Central memory CD8-positive, alpha-beta T cell (primary cell): ENCODE measurements at places on chromosomes 13 and 19.

- DNase-seq = no peak
Measured at GRCh38 chr13:53863520-53863919, 834.9 kb downstream of the OLFM4 start.

DNA sequence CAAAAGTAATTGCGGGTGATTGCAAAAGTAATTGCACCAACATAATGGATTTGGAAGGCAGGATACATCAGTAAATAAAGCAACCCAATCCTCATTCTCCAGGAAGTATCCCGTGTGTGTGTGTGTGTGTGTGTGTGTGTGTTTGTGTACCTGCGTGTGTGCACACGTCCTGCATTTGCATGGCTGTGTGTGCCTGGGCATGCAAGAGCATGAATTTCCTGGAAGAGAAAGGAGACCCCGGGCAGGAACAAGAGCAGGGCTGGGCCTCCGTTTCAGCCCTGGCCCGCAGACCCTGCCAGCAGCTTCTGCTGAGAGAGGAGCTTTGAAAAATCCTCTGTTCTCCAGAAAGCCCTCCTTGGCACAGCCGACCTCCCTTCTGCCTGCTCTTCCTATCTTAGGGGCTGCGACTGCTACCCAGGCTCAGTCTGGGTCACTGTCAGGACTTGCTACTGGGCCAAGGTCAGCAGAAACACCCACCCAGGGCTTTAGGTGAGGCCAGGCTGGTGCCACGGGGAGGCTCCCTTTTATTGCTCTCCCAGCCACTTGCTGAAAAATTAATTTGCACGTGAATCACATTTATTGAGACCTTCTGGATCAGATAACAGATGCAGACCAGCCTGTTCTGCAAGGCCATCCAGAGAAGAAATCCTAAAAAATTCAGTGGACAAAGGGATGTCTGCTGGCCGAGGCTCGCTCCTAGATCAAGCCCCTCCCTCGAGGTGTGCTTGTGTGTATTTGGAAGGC lies 258.3 kb downstream of the ZNF536 start:
- no peak for DNase-seq

DNA sequence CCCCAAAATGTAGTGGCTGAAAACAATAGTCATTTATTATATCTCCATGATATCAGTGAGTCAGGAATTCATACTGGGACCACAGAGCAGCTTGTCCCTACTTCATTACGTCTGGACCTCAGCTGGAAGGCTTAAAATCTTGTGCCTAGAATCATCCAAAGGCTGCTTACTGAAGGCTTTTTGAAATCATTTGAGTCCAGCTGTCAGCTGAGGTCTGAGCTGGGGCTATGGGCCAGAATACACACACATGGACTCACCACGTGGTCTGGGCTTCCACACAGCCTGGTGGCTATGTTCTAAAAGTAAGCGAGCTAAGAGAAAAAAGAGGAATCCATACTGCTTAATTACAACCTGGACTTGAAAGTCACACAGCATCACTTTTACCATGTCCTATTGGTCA lies 209.2 kb downstream of the KCTD12 start:
- DNase-seq = no peak

DNA sequence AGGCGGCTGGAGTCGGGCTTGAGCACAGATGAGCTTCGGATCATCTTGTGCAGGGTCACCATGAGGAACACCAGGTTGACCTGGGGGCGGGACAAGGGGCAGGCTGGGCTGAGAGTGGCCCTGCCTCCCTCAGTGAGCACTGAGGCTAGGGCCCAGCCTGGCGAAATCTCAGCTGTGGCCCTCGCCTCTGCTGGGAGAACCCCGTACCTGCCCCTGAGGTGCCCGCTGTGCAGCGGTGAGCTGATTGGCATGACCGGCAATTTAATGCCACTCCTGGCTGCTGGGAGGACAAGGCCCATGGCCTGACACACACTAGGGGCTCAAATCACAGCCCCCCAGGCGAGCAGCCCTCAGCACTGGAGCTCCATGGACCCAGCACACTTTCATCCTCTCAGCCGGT lies 19.7 kb upstream of the ASF1B start:
- DNase-seq = no peak

- DNase-seq = no peak
Measured at GRCh38 chr19:10826846-10827245, 9.2 kb downstream of the TMED1 start.

- no peak for DNase-seq
Measured at GRCh38 chr13:64480672-64481071, 2749.5 kb downstream of the PCDH9 start.

GRCh38 chr13:35859981-35860380 lies 271.2 kb downstream of the DCLK1 start:
- no peak for DNase-seq

GRCh38 chr13:77034881-77035280 lies 7.9 kb upstream of the FBXL3 start:
- DNase-seq = no peak

DNA sequence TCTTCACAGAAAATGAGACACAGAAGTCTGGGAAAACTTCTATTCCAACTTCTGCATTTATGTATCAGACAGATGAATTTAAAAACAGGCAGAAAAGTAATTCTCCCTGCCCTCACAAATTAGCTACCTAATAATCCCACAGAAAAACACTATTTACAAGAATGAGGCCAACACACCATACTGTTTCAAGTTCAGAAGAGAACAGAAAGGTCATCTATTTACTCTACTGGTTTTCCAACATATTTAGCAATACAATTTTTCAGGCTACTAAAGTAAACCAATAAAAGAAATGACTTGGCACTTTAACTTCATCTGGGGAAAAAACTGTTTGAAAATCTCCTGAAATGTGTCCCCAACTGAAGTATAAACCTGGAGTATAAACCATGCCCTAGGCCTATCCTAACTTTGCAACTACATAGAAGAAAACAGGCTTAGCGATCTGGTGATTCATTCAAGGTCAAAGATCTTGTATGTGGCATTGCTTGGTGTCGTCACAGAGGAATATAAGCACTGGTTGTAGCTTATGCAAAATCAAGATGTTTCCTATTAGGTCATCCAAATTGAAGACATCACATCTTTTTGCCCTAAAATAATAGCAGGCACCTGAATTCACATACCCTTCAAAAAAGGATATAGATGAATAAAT lies 20.1 kb upstream of the EBPL start:
- no peak for DNase-seq

DNA sequence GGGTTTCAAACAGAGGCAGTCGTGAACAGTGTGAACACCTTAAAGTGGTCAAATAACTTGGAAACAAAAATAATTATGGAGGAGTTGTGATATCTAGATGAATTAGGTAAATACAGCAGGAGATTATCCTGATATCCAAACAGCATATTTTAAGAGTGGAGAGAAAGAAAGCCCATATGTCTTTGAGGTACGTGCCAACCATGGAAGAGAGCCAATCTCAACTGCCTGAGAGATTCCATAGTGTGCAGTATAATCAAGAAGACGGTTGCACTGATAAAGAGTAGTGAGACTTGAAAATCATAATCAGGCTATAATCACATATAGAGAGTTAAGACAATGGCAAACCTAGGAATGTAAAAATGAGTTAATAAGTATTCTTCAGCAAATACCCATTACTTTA lies 472.8 kb upstream of the SLITRK5 start:
- DNase-seq = no peak

DNA sequence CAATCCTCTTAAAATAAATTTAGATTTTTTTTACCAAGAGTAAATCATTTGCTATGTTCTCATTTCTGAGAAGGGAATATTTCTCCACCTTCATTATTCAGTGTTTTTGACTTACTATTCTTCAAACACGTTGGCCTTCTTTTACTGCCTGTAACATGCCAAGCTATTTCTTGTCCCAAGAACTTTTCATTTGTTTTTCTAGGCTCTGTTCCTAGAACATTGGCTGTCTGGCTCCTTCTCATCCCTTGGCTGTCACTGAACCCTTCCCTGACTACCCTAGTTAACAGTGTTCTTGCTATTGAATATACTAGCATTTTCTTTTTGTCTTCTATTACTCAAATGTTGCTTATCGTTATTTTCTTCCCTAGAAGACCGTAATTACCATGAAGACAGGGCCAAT lies 248.1 kb downstream of the ITGBL1 start:
- no peak for DNase-seq

DNA sequence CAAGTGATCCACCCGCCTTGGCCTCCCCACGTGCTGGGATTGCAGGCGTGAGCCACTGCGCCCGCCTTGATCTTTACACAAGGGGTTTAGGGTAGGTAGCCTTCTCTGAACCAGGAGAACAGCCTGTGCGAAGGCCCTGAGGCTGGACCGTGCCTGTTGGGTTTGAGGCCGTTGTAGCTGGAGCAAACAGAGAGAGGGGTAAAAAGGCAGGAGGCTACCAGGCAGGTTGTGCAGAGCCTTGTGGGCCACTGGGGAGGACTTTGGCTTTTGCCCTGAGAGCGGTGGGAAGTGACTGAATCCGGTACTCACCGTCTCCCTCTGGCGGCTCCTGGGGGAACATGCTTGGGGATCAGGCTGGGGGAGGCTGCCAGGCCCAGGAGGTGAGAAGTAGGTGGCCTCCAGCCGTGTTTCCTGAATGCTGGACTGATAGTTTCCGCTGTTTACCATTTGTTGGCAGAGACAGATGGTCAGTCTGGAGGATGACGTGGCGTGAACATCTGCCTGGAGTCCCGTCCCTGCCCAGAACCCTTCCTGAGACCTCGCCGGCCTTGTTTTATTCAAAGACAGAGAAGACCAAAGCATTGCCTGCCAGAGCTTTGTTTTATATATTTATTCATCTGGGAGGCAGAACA lies 24.6 kb downstream of the SPC24 start:
- peak; percentile 50 for DNase-seq

- no peak for DNase-seq
Measured at GRCh38 chr13:37113534-37113933, 8.1 kb upstream of the CSNK1A1L start.

DNA sequence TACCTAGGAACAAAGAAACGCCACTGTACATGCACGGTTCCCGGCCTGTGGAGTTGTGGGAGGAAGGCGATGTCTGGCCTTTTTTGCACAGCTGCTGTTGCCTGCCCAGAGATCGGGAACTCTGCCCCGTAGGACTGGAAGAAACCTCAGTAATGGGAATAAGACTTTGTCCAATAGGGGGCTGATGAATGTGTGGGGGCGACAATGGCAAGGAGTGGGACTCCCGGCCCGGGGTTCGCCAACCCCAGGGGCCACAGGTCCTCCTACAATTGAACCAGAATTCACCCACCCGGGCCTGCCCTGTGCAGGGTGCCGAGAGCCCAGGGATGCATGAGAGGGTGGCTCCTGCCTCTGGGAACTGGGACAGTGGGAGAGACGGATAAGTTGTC lies 2.0 kb upstream of the CEBPA start:
- DNase-seq = no peak
